ENCODE measurements at places on chromosomes 13 and 19.

DNA sequence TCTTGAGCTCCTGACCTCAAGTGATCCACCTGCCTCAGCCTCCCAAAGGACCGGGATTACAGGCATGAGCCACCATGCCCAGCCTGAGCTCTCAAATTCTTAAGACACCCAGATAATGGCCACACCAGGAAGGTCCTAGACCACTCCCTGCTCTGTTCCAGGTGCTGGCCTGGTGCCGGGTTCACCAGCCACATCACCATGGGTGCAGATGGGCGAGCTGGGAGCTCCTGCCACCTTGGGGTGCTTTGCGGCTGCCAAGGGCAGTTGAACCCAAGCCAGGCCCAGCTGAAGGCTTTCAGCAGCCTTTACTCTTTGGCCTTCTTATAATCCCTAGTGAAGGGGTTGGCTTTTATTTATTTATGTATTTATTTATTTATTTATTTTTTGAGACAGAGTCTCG, 4.9 kb downstream of the HPN start:
- DNase-seq = no peak

- peak; percentile 48 for DNase-seq
Measured at GRCh38 chr13:50910485-50910805, 854 bp downstream of the RNASEH2B start.

- DNase-seq = no peak
Measured at GRCh38 chr19:17197666-17198065, 17.5 kb upstream of the USE1 start.

- DNase-seq = no peak
Measured at GRCh38 chr13:21256351-21256761, 79.9 kb downstream of the MRPL57 start.

GRCh38 chr13:100942742-100943141, 268.1 kb upstream of the TMTC4 start:
- DNase-seq = no peak

DNA sequence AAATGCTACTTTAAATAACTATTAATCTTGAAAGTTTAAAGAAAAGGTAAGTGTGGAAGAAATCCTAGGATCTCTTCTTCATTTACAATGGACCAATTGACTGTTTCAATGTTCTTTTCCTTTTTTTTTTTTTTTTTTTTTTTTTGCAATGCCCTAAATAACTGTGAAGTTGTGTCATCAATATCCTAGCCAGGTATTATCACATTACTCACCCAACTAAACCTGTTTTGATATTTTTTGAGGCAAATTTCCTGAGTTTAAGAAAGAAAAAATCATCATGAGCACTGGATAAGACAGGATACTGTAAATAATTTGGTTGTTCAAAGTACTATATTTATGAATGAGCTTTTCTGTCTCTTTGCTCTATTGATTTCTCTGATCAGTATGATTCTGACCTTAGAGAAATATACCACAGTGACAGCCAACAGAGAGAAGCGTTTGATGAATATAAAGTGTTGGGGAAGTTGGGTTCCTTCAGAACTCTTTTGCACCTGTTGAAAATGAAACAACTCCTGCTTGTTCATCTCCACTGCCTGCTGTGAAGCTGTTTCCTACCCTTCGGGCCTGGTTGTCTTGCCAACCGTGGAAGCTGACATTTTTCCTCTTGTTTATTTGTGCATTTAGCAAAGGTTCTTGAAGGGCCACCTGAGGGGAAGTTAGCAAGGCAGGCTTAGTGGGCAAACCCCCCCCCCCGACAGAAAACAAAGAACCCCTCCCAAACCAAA, 1220.5 kb upstream of the SLC10A2 start:
- DNase-seq = no peak

DNA sequence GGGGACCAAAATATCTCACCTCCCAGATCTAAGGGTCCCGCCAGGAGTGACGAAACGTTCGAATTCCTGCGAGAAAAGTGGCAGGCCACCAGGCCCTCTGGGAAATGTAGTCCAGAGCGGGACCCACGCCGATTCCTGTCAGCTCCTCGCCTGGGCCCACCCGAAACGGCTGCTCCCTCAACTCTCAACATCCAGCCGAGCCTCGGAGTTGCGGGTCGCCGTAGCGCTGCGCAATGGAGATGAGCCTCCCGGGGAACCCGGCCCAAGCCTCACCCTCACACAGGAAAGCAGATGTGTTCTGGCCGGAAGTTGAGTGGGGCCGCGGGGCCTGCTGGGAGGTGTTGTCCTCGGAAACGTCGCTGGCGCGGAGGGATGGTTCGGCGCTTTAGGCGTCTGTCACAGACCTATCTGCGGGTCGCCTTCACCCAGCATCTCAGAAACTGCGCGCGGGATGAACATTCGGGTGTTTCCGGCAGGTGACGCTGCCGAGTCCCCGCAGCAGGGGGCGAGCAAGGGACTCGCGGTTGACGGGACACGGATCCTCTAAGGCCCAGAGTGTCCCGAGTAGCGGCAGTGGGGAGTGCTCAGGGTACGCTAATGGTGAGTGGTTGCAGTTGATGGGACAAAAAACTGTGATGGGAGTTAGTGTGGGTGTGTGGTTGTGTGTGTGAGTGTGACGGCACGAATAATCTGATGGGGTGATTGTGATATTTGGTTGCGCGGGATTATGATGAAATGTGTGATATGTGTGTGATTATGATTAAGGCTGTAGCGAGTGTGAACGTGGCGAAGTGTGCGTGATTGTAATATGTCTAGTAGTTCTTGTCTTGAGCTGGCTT, at the start of the genes ZNF568 and ZNF829:
Gene ZNF568, plus strand, starts transcription at position 341 of the 839 bp plus-strand sequence. CDS start 6,439 bp downstream, outside the sequence.
Gene ZNF829, minus strand, starts transcription at position 300 of the 839 bp plus-strand sequence. CDS start 1,124 bp downstream, outside the sequence.
- peak; percentile 85 for DNase-seq

- DNase-seq = no peak
Measured at GRCh38 chr19:42465827-42466280, 23.1 kb upstream of the CXCL17 start.

DNA sequence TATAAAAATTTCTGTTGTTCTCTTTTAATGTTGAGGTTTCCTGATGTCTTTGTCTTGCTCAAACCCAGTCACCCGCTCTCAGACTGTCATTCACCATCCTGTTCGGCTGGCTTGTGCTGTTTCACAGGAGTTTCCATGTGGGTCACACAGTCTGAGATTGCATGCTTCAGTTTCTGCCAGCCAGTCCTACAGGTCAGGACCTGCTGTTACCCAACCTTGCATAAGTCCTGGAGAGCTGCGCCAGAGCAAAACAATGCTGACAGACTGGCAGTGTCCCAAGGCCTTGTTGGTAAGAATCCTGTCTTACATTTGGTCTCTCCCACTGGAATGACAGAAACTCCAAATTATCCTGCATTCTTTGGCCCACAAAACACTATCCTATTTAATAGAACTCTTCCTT, 340.0 kb upstream of the SLITRK5 start:
- peak; percentile 20 for DNase-seq

DNA sequence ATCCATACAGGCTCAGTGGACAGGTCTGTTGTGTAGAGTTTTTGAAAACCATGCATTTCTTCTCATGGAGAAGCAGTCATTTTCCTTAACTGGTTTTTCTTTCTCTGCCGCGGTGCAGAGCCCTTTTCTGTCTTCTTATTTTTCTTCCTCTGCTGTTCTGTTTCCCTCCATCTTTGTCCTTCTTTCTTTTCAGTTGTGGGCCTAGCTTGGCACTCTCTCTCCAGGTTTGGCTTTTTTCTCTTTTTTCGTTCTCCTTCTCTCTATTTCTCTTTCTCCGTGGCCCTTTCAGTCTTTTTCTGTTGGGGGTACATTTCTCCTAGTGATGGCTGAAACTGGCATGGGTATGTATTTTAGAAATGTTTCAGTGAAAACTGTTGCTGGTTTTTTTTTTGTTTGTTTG, 24.1 kb downstream of the NFIX start:
- DNase-seq = no peak

GRCh38 chr13:29582171-29582570, 13.3 kb downstream of the SLC7A1 start:
- no peak for DNase-seq

GRCh38 chr13:104571161-104571892, 1505.1 kb upstream of the SLC10A2 start:
- DNase-seq = peak; percentile 96

- DNase-seq = no peak
Measured at GRCh38 chr19:805600-806550, 8.6 kb downstream of the PTBP1 start.
